Activated CD8-positive, alpha-beta T cell treated with anti-CD3 and anti-CD28 coated beads, Interleukin-2, amount 10 ng/mL, durations not matched to agents 7 days and 5 days (primary cell): ENCODE measurements at places on chromosomes 4 and X.

GRCh38 chr4:2320152-2320551 is 58.2 kb upstream of the MXD4 start:
- H3K27ac ChIP-seq, result no peak overlapping the region
- no peak overlapping the region for H3K4me3 ChIP-seq
- H3K27me3 ChIP-seq, result peaks cover 3% of the 10 kb centered on the region
- H3K36me3 ChIP-seq, result no peaks in the 10 kb centered on the region

GRCh38 chr4:54517781-54518444 is 139.8 kb upstream of the KIT start:
- H3K27me3 ChIP-seq, result peaks cover under 1% of the 10 kb centered on the region
- no peak for DNase-seq
- no peak overlapping the region for H3K27ac ChIP-seq
- no peak overlapping the region for H3K4me3 ChIP-seq

DNA sequence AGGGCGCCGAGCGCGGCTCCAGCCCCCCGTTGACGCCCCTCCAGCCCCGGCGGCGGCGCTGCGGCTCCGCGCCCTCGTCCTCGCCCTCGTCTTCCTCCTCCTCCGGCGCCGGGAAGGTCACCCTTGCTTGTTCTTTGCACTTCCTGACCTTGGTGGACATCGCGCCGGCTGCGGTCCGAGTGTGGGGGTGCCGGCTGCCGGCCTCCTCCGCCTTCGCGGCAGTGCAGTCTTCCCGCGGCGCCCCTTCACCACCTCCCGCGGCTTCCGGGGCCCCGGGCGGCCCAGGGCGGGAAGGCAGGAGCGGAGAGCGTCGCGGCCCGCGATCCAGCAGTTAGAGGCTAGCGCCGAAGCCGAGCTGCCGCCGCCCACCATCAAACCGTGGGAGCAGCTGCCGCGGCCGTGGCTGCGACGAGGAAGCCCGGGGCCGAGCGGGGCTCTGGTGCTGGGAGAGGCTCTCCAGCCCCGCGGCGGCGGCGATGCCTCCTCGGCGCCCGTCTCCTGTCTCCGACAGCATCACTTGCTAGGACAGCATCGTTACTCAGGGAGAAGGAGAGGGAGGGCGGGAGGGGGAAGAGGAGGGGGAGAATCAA is at the start of gene TRPC3:
TSS of gene TRPC3 (minus strand) at position 540 of the 590 bp plus-strand sequence. CDS start at position 160, 380 bp downstream.
- H3K27ac ChIP-seq, result no peak within 1 kb of the TSS
- peak; percentile 37 for DNase-seq
- no peaks in the 10 kb centered on the region for H3K36me3 ChIP-seq
- peak within 1 kb of the TSS; percentile 85 for H3K4me3 ChIP-seq

GRCh38 chr4:11021333-11021732 is 336.8 kb upstream of the CLNK start:
- H3K4me3 ChIP-seq, result no peak overlapping the region
- no peaks in the 10 kb centered on the region for H3K27me3 ChIP-seq
- no peaks in the 10 kb centered on the region for H3K36me3 ChIP-seq
- DNase-seq, result no peak
- H3K4me1 ChIP-seq, result no peaks in the 10 kb centered on the region

GRCh38 chr4:30768277-30768676 is 48.1 kb downstream of the PCDH7 start:
- H3K27ac ChIP-seq, result no peak overlapping the region
- H3K27me3 ChIP-seq, result no peaks in the 10 kb centered on the region
- no peaks in the 10 kb centered on the region for H3K4me1 ChIP-seq
- no peak for DNase-seq
- no peak overlapping the region for H3K4me3 ChIP-seq

GRCh38 chr4:80454040-80454439 is 118.5 kb downstream of the CFAP299 start:
- no peak overlapping the region for H3K27ac ChIP-seq
- H3K36me3 ChIP-seq, result peaks cover 5% of the 10 kb centered on the region
- H3K4me3 ChIP-seq, result no peak overlapping the region
- no peaks in the 10 kb centered on the region for H3K27me3 ChIP-seq
- no peak for DNase-seq

DNA sequence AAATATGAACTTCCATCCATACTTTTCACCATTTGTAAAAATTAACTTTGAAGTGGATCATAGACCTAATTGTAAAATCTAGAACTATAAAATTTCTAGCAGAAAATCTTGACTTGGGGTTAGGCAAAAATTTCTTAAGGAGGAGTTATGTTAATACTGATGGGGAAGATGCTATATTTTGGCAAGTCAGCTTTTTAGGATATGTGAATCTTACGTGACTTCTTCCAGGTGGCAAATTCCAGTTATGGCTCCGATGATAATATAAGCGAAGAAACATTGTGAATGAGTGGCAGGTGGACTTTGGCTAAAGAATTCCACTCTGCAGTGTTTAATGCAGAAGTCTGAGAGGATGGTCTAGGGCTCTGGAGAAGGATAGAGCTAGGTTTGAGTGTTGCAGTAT is 1.5 kb downstream of the PRPS2 start:
- H3K36me3 ChIP-seq, result peaks cover 37% of the 10 kb centered on the region
- no peak for DNase-seq
- peaks cover 9% of the 10 kb centered on the region for H3K27me3 ChIP-seq
- peak overlapping the region; percentile 81 for H3K27ac ChIP-seq
- peak overlapping the region; percentile 82 for H3K4me3 ChIP-seq

DNA sequence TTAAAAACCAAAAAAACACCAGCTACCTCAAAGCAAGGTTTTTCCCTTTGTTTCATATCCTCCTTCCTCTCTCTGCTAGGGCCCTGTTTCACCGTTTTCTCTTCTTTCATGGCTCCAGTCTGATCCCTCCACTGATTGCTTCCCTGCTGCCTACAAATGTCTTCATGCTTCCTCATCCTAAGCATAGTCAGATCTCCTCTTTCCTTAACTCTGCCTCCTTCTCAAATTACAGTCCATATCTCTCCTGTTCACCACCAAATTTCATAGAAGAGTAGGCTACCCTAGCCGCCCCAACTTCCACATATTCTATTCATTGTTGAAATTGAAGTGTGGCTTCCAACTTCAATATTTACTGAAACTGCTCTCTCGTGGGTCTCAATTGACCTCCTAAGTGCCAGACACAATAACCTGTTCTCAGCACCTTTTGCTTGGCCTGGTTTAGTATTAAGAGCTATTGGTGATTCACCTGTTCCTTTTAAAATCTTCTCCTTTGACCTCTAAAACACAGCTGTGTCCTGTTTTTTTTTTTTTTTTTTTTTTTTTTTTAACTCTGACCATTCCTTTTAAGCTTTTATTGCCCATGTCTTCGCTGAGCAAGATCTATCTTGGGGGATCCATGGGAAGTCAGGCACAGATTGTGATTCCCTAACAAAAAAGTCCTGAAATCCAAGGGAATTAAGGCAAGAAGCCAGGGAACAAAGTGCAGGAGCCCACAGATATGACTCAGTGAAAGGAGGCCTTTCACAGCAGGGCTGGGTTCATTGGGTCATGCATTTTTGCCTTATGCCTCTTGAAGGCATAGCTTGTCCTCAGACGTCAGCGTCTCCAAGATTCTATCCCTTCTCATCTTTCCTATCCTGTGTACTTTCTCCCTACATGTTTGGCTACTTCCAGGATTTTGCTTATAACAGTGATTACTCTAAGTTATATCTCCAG is 85.4 kb downstream of the RPS3A start:
- no peaks in the 10 kb centered on the region for H3K36me3 ChIP-seq
- H3K27ac ChIP-seq, result no peak overlapping the region
- no peak overlapping the region for H3K4me3 ChIP-seq
- no peak for DNase-seq
- H3K27me3 ChIP-seq, result peaks cover 4% of the 10 kb centered on the region

DNA sequence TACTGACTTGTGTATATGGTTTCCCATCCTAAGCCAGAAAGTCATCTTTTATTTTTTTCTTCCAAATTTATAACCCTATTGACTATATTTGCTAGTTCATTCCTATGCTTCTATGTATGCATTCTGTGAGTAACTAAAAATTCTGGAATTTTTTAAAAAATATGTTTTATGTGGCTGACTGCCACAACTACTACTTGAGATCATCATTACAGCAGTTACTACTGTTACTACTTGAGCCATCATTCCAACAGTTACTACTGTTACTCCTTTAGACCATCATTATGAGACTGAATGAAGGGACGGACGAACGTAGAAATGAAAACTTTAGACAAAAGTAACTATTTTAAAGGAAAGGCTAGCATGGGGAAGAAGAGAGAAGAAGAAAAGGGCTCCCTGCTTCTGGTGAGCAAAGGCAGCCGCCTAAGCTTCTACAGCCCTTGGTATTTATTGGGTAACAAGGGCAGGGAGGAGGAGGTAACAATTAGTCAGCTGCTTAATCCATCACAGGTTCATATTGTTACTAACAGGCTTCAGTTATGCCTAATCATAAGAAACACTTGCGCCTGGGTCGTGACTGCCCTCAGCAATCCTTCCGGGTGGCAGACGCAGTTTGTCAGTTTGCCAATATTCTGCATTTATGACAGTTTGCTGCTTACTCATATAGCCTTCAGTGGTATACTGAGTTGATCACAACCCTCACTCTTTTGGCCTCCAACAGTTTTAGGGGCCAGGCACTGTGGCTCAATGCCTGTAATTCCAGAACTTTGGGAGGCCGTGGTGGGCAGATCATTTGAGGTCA is 80.4 kb downstream of the PDLIM5 start:
- no peak overlapping the region for H3K27ac ChIP-seq
- no peak overlapping the region for H3K4me3 ChIP-seq

DNA sequence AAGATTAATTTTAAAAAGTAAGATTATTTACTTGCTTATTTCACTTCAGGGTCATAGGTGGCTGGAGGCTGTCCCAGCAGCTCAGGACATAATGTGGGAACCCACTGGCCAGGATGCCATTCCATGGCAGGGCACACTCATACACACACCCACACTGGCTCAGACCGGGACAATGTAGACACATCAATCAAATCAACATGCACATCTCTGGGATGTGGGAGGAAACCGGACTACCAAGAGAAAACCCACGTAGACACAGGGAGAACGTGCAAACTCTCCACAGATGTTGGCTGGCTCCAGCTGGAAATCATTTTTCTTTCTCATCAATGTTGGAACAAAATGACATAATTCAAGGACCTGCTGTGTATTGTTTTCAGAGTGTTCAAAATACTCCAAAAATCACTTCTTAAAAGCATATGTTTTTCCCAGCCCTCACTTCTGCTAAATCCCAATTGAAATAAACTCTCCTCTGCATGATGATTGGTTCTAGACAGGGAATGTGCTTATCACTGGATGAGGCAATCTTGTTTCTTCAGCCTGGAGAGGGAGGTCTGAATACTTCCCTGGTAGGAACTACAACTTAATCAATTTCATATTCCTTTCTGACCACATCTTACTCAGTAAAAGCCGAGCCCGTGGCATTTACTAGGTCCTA is 18.6 kb upstream of the CPE start:
- no peak for DNase-seq
- peaks cover 2% of the 10 kb centered on the region for H3K4me1 ChIP-seq
- peaks cover 39% of the 10 kb centered on the region for H3K27me3 ChIP-seq
- no peak overlapping the region for H3K4me3 ChIP-seq
